ENCODE measurements at places on chromosomes 13 and 19.

GRCh38 chr13:91576590-91576989 is 178.2 kb downstream of the GPC5 start:
- no peak for DNase-seq

- no peak for DNase-seq
Observed at GRCh38 chr13:50098693-50099092, 83.4 kb downstream of the KCNRG start.

DNA sequence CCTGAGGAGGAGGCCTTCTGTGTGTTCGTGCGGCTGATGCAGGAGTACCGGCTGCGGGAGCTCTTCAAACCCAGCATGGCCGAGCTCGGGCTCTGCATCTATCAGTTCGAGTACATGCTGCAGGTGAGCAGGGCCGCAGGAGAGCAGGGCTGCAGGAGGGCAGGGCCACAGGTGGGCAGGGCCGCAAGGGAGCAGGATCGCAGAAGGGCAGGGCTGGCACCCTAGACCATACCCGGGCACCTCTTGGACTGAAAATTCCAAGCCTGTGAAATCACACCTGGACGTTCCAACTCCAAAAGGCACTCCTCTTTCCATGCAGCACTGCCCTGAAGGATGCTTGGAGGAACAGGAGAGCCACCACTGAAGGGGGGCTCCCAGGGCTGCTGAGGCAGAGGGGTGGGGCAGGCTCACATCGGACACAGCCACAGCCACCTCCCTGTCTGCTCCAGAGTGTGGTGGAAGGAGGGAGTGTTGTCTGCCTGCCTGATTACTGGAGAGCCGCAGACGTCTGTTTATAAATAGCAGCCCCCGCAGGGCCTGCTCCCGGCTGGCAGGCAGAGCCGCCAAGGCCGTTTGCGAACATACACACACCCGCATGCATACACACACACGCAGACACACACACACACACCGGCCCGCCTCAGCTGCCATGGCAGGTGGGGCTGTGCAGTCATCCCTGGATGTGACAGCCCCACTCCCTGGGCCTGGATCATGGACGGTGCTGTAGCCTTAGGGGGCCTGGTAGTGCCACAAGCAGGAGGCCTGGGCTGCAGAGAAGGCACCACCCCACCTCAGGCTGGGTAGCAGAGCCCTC is 20.2 kb downstream of the EVI5L start:
- no peak for DNase-seq

- no peak for DNase-seq
Observed at GRCh38 chr19:45809643-45810159, 5.4 kb downstream of the RSPH6A start.

DNA sequence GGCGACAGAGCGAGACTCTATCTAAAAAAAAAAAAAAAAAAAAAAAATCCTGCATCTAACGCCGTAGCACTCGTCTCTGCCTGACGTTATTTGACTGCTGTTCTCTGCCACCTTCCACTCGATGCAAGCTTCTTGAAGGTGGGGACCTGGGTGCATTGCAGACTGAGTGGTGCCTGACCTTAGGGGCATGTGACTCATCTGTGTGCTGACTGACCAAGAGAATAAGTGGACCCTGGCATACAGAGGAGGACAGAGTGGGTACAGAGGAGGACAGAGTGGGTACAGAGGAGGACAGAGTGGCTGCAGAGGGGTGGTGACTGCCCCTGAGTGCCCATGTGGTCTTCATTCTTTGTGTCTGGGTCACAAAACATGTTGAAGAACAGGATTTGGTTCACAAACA is 7.6 kb downstream of the WTIP start:
- DNase-seq = no peak

- no peak for DNase-seq
Observed at GRCh38 chr19:47614021-47614295, 5.0 kb downstream of the BICRA start.

DNA sequence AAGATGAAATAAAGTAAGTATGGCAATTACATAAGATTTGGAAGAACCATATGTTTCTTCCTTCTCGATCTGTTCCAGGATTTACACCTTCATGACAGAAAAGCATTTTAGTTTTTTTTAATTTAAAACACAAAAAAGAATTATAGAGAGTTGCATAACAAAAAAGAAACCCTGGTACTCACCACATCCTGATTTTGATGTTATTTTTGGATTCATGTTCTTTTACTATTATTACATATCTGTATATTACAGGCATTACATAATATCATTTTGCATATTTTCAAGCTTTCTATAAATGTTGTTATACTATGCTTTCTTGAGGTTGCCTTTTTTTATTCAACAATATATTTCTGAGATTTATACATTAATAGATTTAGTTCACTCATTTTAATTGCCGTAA is 6.7 kb upstream of the KATNAL1 start:
- DNase-seq = no peak

DNA sequence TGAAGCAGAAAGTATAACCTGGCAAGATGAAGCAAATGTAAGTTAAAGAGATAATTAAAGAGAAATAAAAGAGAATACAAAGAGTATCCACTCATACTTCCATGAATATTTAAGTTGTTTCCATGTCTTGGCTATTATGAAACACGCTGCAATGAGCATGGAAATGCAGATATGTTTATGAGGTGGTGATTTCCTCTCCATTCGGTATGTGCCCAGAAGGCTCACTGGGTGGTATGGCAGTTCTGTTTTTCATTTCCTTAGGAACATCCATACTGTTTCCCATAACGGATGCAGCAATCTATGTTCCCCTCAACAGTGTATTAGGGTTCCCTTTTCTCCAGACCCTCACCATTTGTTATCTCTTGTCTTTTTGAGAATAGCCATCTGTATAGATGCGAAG is 272.6 kb upstream of the SOX21 start:
- DNase-seq = no peak

DNA sequence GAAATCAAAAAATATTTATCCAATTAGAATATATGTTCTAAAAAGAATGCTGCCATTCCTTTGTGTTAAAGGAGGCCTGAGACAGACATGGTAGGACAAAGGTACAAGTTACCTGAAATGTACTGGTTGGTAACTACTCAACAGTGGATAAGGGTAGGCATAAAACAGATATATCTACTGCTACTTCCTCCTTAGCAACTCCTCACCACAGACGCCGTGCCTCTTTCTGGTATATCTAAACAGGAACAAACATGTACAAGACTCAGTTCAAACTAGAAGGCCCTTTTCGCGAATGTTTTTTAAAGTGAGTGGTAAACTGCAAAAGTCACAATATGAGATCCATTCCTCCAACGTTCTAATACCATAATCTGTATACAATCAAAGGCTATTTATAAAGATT is 86.9 kb downstream of the TBC1D4 start:
- DNase-seq = no peak

- no peak for DNase-seq
Observed at GRCh38 chr19:803686-804418, 6.6 kb downstream of the PTBP1 start.

GRCh38 chr19:8320564-8321066 is 560 bp downstream of the NDUFA7 start:
- peak; percentile 19 for DNase-seq

DNA sequence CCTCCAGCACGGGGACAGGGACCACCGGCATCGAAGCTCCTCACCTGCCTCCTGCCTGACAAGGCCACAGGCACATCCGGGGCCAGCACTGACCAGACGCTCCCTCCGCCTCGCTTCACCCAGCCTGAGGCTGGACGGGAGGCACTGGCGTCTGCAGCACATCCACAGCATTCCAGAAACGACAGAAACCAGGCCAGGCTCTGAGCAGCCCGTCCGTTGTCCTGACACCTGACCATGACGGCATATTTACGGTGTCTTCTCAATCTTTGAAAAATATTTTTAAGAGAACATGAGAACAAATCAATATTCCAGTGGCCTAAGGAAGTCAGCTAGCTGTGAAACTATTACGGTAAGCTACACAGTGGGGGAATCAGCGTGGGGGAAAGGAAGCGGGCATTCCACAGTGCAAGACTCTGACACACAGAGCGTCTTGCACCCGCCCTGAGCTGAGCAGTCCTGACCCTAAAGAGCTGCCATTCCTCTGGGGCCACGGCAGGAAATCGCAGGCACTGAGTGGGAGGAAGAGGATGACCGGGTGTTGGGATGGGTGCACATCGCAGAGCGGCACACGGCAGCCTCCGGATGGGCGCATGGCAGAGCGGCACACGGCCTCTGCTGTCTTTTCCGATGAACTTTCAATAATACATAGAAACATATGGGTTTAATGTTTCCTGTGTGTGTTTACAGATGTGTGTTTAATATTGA is 26.8 kb downstream of the RASA3 start:
- no peak for DNase-seq

DNA sequence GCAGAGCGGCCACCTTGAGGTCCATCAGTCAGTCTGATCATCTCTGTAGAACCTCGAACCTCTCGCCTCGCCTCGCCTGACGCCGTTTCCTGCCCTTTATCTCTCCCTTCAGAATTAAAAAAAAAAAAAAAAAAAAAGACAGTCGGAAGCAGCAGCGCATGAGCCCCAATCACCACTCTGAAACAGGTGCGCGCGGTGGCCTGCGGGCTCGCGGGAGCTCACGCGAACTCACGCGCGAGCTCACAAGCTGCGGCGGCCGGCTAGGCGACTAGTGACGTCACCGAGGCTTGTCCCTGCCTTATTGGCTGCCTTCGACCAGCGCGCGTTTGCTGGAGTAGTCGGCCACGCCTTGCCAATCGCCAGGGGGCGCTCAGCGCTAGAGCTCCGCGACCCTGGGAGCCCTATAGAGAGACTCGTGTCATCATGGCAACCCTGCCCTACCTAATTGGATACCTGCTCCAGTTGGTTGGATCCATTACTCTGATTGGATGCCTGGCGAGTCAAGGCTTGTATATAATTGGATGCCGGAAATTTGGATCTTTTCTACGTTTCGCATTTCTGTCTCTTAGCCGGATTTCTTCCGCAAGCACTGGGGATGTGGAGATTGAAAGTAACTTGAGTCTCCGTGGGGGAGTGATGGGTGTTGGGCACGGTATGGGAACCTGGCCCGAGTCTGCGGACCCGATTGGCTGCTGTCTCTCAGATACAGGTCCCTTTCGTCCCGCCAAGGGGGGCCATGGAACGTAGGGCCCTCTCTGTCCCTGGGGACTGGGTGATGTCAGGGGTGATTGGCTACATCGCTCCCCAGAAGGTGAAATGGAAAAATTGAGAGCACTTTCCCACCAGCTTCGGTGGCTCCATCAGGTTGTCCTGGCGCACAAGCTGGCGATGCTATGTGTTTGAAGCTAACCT is 31.6 kb downstream of the SYT3 start:
- DNase-seq = peak; percentile 72

GRCh38 chr19:40592170-40592569 is 9.0 kb upstream of the LTBP4 start:
- peak; percentile 42 for DNase-seq

GRCh38 chr13:46648166-46648607 is 95.2 kb downstream of the LRCH1 start:
- peak; percentile 15 for DNase-seq

GRCh38 chr13:99045396-99045795 is 67.5 kb upstream of the DOCK9 start:
- no peak for DNase-seq

- no peak for DNase-seq
Observed at GRCh38 chr19:572743-573518, 535 bp downstream of the BSG start.

GRCh38 chr19:4660181-4660791 is 9.9 kb downstream of the MYDGF start:
- DNase-seq = no peak

DNA sequence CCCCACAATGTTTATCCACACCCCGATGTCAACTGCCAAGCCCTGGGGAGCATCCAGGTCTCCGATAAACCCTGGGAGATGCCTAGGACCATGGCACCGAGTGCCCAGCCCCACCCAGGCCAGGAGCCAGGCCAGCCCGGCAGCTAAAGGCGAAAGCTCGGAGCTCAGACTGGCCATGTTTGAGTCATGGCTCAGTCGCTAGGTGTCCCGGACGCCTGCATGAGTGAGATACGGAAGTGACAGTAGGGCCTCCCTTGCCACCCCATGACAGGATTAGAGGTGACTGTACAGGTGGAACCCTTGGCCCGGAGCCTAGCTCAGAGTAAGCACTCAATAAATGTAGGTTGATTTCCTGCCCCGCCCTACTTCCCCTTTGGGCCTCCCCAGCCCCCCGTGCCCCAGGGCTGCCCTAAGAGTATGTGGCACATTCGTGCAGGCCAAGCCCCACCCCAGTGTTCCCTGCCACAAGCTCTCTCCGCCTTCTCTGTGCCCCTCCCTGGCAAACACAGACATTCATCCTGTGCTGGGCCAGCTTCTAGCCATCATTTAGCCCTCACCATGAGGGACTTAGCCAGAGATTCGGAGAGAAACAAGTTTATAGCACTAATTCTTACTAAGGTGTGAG is 5.8 kb upstream of the TPM4 start:
- DNase-seq = peak; percentile 93

DNA sequence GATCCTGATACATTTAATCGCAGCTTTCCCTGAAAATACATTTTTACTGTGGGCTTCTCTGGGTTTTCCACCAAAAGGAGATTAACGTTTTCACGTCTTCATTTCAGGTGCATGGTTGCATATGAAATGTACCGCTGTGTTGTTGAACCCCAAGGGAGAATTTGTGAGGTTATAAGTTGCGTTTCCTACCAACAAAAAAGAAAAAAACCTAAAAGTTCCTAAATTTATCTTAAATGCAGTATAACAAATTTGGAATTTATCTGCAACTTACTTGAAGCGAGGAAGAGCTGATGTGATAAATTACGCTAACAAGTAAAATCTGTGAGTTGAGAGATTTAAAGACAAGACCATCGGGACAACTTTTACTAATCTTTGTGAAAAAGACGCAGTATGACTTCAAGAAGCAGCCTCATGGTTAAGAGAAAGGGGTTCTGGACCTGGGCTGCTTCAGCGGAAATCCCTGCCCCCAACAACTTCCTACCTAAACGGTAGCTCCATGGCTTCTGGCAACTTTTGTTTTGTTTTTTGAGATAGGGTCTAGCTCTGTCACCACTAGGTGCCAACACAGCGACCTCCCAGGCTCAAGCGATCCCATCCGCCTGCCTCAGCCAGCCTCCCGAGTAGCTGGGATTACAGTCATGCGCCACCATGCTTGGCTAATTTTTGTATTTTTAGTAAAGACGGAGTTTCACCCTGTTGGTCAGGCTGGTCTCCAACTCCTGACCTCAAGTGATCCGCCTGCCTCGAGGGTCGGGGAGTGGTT is 958 bp upstream of the OBI1 start:
- DNase-seq = no peak

DNA sequence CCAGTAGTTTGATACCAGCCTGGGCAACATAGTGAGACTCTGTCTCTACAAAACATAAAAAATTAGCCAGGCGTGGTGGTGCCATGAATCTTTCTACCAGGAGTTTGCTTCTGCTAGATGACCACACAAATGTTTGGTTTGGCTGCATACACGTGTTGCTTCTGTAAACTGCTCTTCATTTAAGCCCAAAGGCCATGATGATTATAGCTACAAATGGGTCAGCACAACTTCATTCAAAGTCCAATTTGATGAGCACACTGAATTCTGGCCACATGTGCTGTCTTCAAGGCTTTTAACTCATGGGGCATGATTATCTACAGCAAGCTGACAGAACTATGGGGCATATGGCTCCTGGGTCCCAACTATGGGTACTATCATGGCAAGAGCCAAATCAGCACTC is 46.3 kb upstream of the DCT start:
- no peak for DNase-seq

- DNase-seq = peak; percentile 66
Observed at GRCh38 chr19:34220472-34221063, 33.8 kb upstream of the GARRE1 start.
